Posterior cingulate gyrus (tissue), 11 donors: ENCODE measurements at places on chromosomes 2 and 18.
A peak's percentile ranks its signal among the peaks of the same experiment; 100 is the strongest.

DNA sequence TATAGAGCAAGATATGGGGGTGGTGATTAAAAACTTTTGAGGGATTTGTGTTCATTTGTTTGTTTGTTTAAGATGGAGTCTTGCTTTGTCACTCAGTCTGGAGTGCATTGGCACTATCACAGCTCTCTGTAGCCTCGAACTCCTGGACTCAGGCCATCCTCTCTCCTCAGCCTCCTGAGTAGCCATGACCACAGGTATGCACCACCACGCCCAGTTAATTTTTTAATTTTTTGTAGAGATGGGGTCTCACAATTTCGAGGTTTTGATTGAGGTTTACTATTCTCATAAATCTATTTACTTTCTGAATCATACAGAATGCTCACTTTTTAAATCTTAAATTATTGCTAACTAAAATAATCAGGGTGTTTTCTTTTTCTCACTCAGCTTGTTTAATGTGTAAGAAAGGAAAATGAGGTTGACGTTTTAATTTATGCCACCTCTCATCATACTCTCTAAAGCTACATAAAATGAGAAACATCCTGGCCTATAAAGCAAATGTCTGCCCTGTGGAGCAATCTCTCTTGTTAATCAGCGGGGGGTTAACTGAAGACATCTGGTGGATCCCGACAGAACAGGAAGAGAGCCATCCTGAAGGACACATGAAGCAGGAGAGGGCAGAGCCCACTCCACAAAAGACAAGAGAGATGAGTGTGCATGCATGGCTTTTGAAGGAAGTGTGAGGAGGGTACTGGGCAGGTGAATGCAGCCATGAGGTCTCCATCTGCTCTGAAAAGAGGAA lies 589.1 kb upstream of the SLC8A1 start:
- DNase-seq = no peak

GRCh38 chr2:128685841-128686496 lies 367.3 kb upstream of the HS6ST1 start:
- no peak for DNase-seq

DNA sequence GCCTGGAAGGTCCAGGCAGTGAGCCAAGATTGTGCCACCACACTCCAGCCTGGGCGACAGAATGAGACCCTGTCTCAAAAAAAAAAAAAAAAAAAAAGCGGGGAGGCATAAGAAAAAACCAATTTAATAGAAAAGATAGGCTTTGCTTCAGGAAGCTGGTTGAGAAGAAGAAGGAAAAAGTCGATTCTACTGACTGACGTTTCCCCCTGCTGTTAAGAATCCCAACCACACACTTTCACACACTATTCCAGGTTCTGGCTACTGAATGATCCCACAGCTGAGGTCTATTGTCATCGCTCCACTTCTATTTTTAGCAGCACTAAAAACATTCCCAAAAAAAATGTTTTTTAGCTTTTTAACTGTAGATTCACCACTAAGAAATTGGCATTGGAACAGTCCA lies 6.7 kb upstream of the CHCHD5 start:
- no peak for DNase-seq

- no peak for DNase-seq
Measured at GRCh38 chr2:16640867-16641266, 24.8 kb downstream of the CYRIA start.

DNA sequence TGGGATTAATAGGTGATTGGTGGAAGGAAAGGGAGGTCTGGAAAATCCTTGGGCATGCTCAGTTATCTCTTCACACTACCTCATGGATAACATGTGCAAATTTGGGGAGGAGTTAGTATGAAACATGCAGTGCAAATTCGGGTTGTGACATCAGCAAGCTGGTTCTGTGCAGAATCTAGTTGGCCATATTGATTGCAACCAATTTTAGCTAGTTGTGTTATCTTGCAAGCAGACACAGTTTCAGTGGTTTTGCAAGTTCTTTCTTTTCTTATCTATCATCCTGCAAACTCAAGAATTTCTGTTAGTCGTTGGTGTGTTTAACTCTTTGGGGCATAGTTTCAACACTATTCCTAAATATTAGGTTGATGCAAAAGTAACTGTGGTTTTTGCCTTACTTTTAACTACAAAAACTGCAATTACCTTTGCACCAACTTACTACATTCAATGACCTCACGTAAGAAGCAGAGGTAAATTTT lies 135.4 kb downstream of the PTH2R start:
- no peak for DNase-seq

DNA sequence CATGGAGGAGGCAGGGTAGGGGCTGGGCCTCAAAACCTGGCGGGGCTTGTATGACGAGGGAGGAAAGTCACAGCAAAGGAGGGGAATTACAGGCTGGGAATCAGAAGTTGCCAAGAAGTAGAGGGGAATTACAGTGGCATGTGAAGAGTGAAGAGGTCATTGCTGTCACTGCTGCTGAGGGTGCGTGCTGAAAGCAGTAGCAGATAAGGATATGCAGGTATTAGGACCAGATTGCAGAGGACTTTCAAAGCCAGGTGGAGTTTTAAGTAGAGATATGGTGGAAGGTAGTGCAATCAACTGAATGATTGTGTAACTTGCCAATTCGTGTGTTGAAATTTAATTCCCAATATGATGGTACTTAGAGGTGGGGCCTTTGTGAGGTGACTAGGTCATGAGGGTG lies 19.4 kb upstream of the LRPPRC start:
- no peak for DNase-seq

DNA sequence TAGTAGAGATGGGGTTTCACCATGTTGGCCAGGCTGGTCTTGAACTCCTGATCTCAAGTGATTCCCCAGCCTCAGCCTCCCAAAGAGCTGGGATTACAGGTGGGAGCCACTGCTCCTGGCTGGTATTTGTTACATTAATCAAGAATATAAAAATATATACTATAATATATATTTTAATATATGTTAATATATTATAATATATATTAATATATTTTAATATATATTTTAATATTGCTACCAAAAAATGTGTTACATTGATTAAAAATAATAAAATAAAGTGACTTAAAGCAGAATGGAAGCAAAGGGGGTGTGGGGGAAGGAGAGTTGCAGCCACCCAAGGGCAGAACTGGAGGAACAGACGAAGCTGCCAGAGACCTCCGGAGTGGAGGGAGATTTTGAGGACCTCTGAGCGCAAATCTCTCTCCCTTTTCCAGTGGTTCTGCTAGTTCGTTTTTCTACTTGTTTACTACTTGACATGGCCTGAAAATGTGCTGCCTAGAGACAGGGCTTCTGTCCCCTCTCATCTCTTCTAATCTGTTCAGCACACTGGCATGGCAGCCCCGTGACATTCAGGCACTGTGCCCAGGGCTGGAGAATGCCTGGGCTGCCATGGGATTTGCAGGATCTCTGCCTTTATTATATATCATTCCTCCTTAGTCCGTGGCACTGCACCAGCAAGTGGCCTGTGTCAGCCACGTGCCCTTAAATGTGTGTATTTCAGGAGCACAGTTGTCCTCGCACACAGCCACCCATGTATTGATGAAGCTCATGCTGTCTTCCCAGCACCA lies 47.9 kb upstream of the RAB12 start:
- no peak for DNase-seq

- DNase-seq = peak; percentile 89
Measured at GRCh38 chr18:44507729-44508325, 172.9 kb upstream of the SETBP1 start.

DNA sequence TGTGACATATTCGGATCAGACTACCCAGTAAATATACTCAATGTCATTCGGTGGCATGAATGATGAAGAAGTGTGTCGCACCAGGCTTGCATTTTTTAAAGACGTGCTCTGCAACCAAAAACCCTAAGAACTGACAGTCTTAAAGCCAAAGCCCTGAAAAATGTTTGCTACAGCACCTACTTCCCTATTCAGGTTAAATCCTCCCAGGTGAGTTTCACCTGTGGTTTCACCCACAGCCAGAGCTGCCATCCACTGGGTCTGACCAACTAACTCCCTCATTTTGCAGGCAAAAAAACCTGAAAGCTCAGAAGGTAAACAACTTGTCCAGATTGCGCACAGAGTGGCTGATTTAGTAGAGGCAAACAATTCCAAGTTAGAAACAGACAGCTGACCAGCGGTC lies 222.3 kb upstream of the MGAT5 start:
- no peak for DNase-seq

GRCh38 chr18:59448546-59448945 lies 89.5 kb upstream of the LMAN1 start:
- no peak for DNase-seq

DNA sequence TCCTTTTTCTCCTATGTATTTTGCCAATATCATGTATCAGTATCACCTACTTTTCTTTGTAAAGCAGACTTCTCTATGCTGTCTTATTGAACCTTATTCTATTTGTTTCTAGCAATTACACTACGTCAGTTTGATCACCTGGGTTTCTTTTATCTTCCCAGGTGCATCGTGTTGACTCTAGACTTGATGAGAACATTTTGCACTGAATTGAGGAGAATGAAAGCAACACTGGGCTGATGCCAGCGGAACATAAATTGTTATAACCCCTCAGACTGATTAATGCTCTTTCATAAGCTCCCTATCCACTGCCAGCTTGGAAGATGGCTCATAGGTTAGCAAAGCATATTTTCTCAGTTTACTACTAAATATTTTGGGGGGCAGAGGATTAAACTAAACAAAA lies 140.6 kb downstream of the EPHA4 start:
- DNase-seq = no peak

DNA sequence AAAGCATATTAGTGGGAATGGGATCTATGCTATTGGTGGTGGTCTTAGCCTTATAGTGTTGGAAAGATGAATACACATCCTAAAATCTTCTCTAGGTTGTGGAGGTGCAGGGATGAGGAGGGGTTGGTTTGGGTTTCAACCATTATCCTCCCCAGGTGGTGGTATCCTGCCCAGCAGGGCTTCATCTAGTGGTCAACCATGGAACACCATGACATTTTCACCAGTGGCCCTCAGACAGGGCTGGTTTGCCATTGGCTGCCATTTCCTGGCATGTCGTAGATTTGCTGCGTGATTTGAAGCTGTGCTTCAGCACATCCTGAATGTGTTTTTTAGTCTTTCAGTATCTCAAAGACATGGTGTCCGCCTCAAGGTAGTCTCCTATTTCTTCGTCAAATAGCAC lies 391.2 kb upstream of the HNRNPA3 start:
- DNase-seq = no peak

DNA sequence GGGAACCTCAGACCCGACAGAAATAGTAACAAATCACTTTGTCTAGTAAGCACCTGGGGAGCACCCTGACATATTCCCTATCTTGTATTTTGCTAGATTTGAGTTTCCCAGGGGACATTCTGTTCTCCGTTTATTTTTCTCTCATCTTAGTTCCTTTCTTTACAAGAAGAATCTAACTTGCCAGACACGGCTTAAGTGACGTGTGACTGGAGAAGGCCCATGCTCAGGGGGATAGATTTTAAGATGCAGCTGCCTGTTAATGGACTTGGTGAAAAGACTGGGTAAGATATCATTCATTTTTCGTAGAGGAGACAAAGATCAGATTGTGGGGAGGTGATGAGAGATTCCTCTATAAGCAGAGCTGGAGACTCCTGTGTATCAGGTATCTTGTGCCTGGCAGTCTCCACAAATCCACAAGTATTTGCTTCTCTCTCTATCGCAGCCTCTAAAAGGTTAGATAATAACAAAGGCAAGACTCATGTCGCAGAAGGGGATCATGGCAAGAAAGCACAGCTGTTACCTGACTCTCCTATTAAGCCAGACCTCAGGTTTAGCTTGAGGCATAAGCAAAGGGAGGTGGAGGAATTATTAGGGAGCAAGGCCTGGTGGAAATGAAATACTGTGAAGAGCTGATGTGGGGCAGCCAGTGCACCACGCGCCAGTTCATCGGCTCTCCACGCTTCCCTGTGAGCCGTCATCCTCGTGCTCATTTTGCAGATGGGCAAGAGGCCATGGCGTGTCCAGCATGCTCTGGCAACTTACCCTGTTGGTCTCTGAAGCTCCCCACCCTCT lies 347.2 kb upstream of the TNP1 start:
- no peak for DNase-seq

DNA sequence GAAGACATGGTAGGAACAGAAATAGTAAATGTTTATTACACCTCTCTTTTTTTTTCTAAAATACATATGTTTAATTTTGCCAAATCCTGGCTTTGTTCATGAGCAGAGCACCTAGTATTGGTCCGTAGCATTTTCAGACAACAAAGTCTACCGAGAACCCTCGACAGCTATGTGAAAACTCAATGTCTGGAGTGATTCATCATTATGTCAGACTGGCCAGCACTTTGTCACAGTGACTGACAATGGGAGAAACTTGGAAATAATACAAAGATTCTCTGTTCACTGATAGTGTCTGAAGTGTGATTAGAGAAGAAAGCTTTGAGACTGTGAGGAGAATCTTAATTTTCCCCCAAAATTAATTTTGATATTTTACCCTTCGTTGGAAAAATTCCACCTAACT lies 143.0 kb downstream of the HNMT start:
- DNase-seq = no peak

- DNase-seq = no peak
Measured at GRCh38 chr2:149617476-149617875, 29.9 kb upstream of the MMADHC start.

DNA sequence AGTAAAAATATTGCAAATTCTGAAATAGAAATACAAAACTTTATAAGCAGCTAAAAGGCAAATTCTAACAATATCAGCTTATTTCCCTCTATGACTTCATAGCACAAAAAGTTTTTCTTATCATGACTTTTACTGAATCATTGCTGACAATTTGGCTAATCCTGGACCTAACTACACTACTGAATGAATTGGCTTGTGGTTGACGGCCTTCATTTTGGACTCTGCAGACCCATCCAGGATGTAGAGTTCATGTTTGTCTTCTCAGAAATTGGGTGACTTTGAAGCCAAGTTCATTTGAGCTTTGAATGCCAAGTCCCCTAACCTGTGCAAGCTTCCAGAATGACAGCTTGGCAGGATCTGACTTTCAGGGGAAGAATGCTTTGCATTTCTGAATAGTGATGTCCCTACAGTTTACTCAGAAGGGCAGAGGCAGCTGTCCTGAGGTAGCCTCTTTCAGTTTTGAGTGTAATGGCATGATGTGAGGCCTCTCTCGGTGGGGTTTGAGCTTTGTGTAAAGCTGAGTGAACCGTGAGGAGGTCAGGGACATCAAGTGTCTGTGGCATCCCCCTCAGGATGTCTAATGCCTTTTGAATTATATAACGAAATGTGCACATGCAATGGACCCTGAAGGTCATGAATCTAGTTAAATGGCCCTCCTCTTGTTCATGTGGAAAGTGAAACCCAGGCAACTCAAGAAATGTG lies 48.0 kb downstream of the EFEMP1 start:
- DNase-seq = no peak

DNA sequence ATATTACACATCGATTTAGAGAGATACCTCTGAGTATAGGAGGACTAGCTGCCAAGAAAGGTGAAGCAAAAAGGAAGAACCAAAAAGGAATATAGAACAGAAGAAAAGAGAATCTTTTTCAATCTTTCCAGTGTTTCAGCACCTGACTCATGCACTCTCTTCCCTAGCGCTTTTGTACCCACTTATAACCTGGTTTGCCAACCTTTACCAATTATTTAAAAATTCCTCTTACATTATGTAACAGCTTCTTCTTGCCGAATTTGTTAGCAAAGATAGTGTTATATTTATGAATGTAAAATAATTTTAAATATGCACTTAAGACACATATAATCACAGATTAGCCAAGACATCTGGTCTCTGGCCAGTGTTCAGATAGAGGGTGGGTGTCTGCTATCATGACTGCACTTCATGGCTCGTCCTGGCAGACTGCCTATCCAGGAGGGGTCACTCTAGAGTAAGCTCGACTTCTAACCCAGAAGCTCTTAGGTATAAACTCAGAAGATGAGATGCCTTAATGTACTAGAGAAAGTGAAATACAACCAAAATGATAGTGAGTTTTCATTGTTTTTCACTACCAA lies 122.9 kb downstream of the ATAD2B start:
- DNase-seq = no peak
